HepG2 (cell line): ENCODE measurements at places on chromosomes 7 and 10.
A peak's percentile ranks its signal among the peaks of the same experiment; 100 is the strongest.

- no peak overlapping the region for H3K27ac ChIP-seq
- H3K27me3 ChIP-seq, result no peaks in the 10 kb centered on the region
- no peaks in the 10 kb centered on the region for H3K36me3 ChIP-seq
- DNase-seq, result no peak
These were observed 302.2 kb downstream of the BBS9 start for GRCh38 chr7:33431543-33431942.

GRCh38 chr7:16455591-16455990 is 9.9 kb downstream of the SOSTDC1 start:
- H3K4me3 ChIP-seq, result no peak overlapping the region
- DNase-seq, result no peak
- H3K36me3 ChIP-seq, result no peaks in the 10 kb centered on the region
- H3K4me1 ChIP-seq, result no peaks in the 10 kb centered on the region
- no peaks in the 10 kb centered on the region for H3K27me3 ChIP-seq

DNA sequence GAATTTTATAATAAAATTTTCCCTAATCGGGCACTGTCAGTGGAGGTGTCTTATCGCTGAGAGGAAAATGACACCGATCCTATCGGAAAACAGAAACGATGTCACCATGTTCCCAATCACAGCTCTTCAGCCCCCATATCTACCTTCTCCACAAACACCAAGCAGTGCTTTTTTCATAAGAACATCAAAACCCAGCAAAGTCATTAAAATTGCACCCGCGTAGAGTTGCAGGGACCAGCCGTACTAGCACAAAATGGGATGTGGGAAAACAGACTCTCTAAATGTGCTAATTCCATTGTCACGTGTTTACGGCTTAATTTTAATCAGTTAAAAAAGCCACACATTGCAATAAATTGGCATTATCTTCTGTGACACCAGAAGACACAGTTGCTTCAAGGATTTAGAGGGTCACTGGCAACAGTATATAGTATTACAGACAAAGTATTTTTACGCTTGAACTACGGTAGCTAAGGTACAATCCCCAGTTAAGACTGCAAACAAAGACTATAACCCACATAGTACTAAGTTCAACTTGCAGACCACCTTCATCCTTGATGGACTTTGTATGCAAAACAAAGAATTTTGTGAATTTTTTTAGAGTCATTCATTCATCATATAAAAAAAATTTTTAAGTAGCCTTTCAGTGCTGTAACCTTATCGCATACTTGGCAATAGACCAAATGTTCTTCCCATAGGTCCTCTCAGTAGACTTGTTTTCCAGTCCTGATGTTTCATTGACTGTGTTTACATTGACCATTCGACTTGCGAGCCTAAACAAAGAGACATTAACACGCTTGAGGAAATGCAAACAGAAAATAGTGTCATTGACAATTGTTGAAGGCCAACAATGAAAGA is 116.0 kb downstream of the VTI1A start:
- no peaks in the 10 kb centered on the region for H3K36me3 ChIP-seq
- no peaks in the 10 kb centered on the region for H3K27me3 ChIP-seq
- peaks cover 54% of the 10 kb centered on the region for H3K4me1 ChIP-seq
- peak overlapping the region; percentile 43; the same call in 1 of the 2 replicates for H3K4me3 ChIP-seq
- peak overlapping the region; percentile 84 for H3K27ac ChIP-seq

- no peak for DNase-seq
- H3K36me3 ChIP-seq, result peaks cover 23% of the 10 kb centered on the region; the same call in 2 of the 3 replicates
- no peaks in the 10 kb centered on the region for H3K27me3 ChIP-seq
- H3K4me3 ChIP-seq, result no peak overlapping the region
- H3K4me1 ChIP-seq, result peaks cover 8% of the 10 kb centered on the region; the same call in 1 of the 2 replicates
- no peak overlapping the region for H3K27ac ChIP-seq
These were observed 80.8 kb downstream of the ALOX5 start for GRCh38 chr10:45454859-45455258.

GRCh38 chr10:118596426-118597124 is 1.1 kb upstream of the PRLHR start:
- no peak overlapping the region for H3K4me3 ChIP-seq
- no peak for DNase-seq
- no peaks in the 10 kb centered on the region for H3K36me3 ChIP-seq

DNA sequence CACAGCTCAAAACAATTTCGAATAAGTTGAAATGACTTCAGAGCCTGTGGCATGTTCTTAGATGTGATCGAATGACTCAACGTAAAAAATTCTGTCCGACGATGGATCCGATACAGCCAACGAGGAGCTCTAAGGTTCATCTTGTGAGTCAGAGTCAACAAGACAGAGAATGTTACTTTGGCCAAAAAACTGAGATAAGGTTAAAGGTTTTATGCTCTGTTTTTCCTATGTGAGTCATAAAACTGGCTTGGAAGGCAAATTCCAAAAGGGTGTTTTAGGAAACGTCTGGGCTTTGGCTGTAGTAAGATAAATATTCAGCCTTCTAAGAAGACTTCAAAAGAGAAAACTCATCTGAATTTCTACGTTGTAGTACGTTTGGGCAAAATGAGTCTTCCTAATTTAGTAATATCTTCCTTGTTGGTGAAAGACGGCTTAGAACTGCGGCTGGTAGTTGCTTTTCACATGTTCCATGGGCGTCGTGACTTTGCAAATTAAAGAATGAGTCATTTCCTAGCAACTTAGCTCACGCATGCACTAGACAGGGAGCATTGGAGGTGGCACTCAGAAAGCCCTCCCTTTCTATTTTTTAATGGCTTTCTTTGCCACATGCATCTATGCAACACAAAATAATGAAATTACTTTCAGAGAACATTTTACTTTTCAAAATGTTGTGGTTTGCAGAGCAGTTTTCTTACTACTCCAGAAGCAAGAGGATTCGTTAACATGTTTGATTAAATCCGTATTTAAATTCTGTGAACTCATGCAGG is 28.2 kb downstream of the PFKP start:
- peaks cover 55% of the 10 kb centered on the region for H3K4me1 ChIP-seq
- DNase-seq, result peak; percentile 89
- H3K27me3 ChIP-seq, result no peaks in the 10 kb centered on the region; the same call in 1 of the 2 replicates

DNA sequence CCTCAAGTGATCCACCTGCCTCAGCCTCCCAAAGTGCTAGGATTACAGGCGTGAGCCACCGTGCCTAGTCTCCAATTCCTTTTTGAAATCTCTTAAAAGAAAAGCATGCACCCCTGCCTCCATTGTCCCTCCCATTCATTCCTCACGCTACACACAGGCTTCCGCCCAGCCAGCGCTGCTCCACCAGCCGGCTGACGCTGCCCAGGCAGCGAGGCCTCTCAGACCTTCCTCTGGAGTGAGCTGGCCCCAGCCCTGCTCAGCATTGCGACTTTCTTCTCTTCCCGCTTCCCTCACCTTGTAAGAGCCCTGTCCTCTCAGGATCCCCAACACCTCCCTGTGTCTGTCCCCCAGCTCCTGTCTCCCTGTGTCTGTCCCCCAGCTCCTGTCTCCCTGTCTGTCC is 23.6 kb downstream of the RGS10 start:
- DNase-seq, result no peak
- peaks cover 41% of the 10 kb centered on the region for H3K4me1 ChIP-seq
- no peak overlapping the region for H3K4me3 ChIP-seq

GRCh38 chr10:128817636-128818035 is 649.4 kb upstream of the MGMT start:
- H3K36me3 ChIP-seq, result no peaks in the 10 kb centered on the region
- DNase-seq, result no peak
- H3K4me1 ChIP-seq, result no peaks in the 10 kb centered on the region
- H3K4me3 ChIP-seq, result no peak overlapping the region
- H3K27ac ChIP-seq, result no peak overlapping the region
- no peaks in the 10 kb centered on the region; the same call in 1 of the 2 replicates for H3K27me3 ChIP-seq

DNA sequence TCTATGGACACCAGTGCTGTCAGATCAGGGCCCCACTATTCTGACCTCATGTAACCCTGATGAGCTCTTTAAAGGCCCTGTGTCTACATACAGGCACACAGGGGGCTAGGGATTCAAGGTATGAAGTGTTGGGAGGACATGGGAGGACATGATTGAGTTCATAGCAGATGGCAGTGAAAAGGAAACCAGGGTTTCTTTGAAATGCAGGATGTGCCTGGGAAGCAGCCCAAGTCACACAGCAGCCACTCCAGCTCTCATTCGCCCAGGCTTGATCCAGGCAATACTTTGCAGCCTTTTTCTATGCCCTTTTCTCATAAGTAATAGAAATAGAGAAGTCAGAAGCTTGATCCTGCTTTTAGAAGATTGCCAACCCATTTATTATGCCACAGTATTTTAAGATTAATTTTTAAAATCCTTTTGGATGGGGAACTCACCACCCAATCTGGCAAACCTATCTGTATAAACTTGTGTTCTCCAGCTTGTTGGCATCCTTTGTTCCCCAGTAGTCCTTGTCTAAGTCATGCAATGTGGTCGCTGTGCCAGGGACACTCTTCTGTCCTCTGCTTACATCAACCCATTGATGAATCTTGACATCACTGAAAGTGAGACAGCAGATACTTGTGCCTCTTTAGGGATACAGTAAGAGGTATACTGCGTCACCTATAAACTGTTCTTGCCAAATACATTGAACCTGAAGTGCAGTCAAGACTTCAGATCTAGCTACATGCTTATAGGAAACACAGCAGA is 95.0 kb downstream of the TAF3 start:
- H3K27me3 ChIP-seq, result no peaks in the 10 kb centered on the region
- no peak for DNase-seq
- H3K4me3 ChIP-seq, result no peak overlapping the region

DNA sequence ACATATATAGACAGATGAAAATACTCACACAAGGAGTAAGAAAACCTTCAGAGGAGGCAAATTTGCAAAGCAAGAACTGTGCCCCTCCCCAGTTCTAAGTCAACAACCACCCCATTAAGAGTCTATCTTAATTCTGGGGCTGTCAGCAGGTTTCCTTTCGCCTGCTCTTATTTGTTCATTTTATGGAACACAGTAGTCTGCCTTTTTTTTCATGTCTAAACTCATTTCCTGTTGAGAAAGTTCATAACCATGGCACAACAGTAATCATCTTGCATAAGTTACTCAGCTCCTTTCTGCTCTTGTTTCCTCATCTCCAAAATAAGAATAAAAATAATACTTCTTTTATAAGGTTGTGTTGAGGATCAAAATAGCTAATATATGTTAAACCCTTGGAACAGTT is 25.8 kb upstream of the AMPH start:
- H3K4me3 ChIP-seq, result no peak overlapping the region
- DNase-seq, result no peak

GRCh38 chr7:46291601-46292150 is 370.6 kb upstream of the IGFBP3 start:
- no peaks in the 10 kb centered on the region for H3K36me3 ChIP-seq
- H3K4me3 ChIP-seq, result no peak overlapping the region
- DNase-seq, result no peak
- no peak overlapping the region for H3K27ac ChIP-seq

- peak within 1 kb of the TSS; percentile 90 for H3K4me3 ChIP-seq
- H3K4me1 ChIP-seq, result peaks cover 35% of the 10 kb centered on the region
- H3K27me3 ChIP-seq, result no peaks in the 10 kb centered on the region
- H3K27ac ChIP-seq, result peak within 1 kb of the TSS; percentile 90
- H3K36me3 ChIP-seq, result peaks cover 6% of the 10 kb centered on the region
These were observed at the start of gene TRIM4 for GRCh38 chr7:99918959-99919813. Gene TRIM4 (minus strand): TSS chr7:99919530. CDS start chr7:99919401, 129 bp downstream.

- H3K36me3 ChIP-seq, result no peaks in the 10 kb centered on the region
- H3K27ac ChIP-seq, result no peak overlapping the region
- no peaks in the 10 kb centered on the region; the same call in 1 of the 2 replicates for H3K27me3 ChIP-seq
- peaks cover 34% of the 10 kb centered on the region for H3K4me1 ChIP-seq
- no peak for DNase-seq
These were observed 9.7 kb upstream of the EDRF1 start for GRCh38 chr10:125709553-125710474.

GRCh38 chr10:7015457-7015856 is 395.4 kb downstream of the SFMBT2 start:
- no peak overlapping the region for H3K4me3 ChIP-seq
- no peak for DNase-seq
- no peak overlapping the region for H3K27ac ChIP-seq
- H3K4me1 ChIP-seq, result no peaks in the 10 kb centered on the region

DNA sequence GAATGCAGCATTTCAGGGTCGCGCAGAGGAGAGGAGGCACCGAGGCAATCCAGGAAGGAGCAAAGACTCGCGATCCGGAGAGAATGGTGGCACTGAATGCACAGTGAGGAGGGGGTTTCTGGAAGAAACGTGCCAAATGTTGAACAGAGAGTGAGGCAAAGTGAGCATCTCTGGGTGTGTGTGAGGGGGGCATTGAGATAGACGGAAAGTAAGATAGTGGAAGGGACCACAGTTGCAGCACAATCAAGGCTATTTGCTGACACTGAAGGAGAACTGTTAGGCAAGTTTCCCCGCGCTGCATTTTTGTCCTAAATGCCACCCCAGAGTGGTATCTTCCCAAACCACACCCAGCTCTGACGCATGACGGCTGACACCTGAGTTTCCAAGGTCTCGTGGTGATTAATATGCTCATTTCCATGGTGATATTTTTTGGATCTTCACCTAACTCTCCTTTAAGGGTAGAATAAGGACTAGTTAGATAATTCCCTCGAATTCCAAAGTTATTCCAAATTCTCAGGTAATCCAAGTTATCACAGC is 14.4 kb upstream of the ADO start:
- H3K36me3 ChIP-seq, result no peaks in the 10 kb centered on the region
- H3K4me1 ChIP-seq, result peaks cover 18% of the 10 kb centered on the region
- H3K27ac ChIP-seq, result no peak overlapping the region
- no peak for DNase-seq
- H3K27me3 ChIP-seq, result no peaks in the 10 kb centered on the region

DNA sequence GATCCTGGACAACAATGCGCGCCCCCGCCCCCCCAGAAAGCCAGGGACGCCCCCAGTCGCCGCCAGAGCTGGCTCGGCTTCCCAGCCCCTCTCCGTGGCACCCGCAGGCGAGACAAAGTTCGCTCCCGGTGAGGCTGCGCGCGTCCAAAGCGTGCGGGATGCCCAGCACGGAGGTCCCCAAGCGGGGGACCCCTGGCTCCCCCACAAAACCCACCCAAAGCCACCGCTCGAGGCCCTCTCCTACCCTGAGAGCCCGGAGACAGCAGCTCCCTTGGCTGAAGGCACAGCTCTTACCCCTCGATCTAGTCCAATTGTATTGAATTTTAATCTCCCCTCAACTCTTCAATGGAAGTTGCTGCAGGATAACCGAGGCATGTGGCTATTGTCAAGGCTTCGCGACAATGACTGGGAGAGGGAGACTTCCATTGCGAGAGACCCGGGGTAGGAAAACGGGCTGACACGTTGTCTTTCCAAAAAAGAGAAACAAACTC is 305.3 kb downstream of the PRPF18 start:
- no peak overlapping the region for H3K27ac ChIP-seq
- no peak overlapping the region for H3K4me3 ChIP-seq
- peaks cover 61% of the 10 kb centered on the region; the same call in 2 of the 3 replicates for H3K27me3 ChIP-seq
- no peak for DNase-seq
- H3K4me1 ChIP-seq, result no peaks in the 10 kb centered on the region

DNA sequence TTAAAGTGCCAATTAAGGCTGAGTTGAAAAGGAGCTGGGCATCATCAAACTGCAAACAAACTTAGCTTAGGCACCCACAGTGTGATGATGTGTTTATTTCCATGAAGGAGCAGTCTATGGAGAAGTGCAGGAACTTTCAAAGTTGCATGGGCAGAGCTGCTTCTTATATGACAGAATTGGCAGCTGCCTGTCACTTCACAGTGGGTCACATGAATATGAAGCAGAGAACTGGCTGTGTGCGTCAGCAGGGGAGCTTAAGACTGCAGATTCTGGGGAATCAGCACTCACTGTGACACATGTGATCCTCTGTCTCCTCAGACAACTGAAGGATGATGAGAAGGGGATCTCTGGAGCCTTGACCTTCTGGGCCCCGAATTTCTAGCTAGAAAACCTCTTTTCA is 36.6 kb downstream of the RBM28 start:
- no peak for DNase-seq
- H3K36me3 ChIP-seq, result peaks cover 14% of the 10 kb centered on the region
- H3K27ac ChIP-seq, result no peak overlapping the region
- no peak overlapping the region for H3K4me3 ChIP-seq
- peaks cover 40% of the 10 kb centered on the region for H3K4me1 ChIP-seq

- no peak overlapping the region for H3K27ac ChIP-seq
- no peaks in the 10 kb centered on the region for H3K36me3 ChIP-seq
- no peaks in the 10 kb centered on the region; the same call in 1 of the 2 replicates for H3K27me3 ChIP-seq
- H3K4me1 ChIP-seq, result peaks cover 13% of the 10 kb centered on the region
These were observed 142.3 kb downstream of the PRPF18 start for GRCh38 chr10:13728898-13729535.
